Fibroblast of skin of scalp (primary cell): ENCODE measurements at places on chromosomes 1 and 21.

- no peak for DNase-seq
Measured at GRCh38 chr1:212600071-212600915, 8.3 kb upstream of the ATF3 start.

DNA sequence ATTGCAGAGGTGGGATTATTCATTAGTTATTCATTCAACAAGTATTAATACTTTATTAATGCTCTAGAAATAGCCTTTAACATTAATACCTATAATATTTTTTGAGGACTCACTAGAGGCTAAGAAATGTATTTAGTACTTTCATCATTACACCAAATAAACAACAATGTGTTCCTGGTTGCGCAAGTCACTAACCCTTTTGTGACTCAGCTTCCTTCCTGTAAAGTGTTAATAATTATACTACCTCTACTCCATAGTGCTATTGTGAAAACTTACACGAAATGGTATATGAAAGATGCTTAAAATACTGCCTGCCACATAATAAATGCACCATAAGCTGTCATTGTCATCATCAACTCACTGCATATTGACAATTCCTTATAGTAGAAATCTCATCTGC is 431.0 kb downstream of the DPYD start:
- DNase-seq = peak; percentile 8

DNA sequence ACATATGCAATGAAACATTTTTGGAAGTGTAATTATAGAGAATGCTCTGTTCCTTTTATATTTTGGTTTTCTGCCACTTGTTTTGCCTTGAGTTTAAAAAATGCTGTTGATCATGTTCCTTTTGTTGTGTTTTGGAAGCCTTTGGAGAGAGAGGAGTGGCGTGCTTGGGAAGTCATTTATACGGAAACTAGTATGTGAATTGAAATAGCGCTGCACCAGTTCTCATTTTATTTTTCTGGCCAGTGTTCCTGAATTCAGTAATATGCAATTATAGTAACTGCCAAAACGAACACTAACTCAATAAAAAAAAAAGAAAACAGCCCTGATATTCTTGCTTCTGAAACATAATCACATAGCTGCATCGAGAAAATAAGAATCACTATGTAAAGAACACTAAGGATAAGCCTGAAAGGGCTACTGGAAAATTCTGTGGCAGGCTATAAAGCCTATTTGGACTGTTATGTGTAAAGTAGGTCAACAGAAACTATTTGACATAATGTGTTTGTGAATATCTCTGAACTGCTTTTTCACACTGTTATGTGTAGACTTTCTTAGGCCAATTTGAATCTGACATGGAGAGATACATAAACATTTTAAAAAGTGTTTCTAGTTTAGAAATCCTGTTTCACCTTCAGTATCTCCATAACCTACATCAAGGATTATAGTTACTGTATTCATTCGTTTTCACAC is 742.0 kb downstream of the KCNT2 start:
- no peak for DNase-seq

DNA sequence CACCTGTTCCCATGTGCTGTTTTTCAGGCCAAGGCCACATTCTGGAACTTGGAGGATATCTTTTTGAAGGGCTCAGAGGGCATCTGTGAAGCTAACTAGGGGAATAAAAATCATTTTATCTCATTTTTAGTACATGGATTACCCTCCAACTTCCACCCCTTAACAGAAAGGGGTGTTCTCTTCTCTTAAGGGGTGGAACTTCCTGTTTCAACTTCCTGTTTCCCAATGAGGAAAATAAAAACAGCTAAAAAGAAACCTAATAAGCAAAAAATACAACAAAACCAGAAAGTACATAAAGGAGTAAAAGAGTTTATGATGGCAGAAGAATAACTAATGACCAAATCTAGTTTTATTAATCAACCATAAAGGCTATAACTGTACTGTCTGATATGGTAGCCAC is 24.8 kb upstream of the SLC22A15 start:
- DNase-seq = no peak

DNA sequence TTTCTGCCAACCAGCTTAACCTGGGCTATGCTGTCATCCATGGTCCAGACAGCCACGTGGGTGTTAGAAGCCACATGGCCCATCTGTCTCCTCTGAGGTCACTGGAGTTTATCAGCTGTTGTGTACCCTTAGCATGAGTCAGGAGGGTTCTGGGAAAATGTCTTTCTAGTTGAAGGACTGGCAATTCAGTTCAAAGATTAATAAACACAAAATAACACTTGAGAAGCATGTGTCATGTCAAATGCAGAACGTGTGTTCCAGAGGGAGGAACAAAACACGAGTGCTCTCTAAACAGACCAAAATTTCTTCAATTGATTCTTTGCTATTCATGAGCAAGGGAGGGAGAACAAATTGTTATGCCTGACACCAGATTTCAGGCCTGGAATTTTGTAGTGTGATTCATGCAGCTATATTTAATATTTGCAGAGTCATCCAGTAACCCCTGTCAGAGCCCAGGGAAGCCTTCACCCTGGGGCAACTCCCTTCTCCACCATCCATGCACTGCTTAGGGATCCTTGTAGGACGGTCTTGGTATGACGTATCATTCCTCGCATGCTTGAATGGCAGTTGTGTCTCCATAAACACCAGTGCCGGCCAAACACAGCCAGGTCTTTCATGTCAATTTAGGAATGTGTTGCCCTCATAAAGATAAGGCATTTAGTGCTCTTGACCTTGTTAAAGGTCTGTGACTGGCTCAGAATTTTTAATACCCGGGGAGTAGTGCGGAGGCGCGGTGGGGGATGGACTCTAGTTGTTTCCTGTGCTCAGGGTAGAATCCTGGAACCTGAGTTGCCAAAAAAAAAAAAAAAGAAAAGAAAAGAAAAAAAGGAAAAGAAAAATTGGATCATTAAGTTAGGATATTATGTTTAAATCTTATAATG is 27.7 kb upstream of the DYRK1A start:
- DNase-seq = peak; percentile 97

DNA sequence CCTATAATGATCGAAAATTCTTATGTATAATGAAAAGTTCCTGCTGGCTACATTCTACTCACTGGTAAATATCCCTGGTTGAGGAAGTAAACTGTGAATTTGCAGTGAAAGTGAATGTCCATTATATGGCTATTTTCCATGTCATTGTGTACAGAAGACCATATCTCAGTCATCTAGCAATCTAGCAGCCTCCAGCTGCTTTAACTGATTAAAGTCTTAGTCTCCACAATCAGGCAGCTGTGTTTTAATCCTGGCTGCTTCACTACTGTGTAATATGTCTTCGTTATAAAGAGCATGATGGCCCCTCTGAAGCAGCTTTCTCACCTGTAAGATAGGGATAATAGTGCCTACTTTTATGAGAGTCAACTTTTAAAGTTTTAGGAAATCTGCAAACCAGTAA is 11.4 kb downstream of the CLCA2 start:
- DNase-seq = no peak

DNA sequence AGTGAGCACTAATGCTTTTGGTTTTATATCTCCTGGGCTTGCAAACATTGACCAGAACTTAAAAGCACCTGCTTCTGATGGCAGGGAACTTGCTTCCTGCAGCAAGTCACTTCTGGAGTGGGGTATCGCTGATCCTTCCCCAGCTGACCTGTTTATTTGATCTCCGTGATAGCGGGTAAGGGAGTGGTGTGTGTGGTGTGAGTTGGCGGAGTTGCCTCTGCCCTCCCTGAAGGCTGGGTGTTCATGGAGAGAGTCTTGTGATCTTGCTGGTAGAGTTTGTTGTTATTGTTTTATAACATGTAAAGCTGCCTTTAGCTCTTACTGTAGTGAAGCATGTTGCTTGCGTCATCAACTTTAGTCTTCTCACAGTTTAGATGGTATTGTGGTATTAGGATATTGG is 3.9 kb downstream of the MFN2 start:
- DNase-seq = no peak

- no peak for DNase-seq
Measured at GRCh38 chr1:9633493-9633892, 18.0 kb upstream of the PIK3CD start.

DNA sequence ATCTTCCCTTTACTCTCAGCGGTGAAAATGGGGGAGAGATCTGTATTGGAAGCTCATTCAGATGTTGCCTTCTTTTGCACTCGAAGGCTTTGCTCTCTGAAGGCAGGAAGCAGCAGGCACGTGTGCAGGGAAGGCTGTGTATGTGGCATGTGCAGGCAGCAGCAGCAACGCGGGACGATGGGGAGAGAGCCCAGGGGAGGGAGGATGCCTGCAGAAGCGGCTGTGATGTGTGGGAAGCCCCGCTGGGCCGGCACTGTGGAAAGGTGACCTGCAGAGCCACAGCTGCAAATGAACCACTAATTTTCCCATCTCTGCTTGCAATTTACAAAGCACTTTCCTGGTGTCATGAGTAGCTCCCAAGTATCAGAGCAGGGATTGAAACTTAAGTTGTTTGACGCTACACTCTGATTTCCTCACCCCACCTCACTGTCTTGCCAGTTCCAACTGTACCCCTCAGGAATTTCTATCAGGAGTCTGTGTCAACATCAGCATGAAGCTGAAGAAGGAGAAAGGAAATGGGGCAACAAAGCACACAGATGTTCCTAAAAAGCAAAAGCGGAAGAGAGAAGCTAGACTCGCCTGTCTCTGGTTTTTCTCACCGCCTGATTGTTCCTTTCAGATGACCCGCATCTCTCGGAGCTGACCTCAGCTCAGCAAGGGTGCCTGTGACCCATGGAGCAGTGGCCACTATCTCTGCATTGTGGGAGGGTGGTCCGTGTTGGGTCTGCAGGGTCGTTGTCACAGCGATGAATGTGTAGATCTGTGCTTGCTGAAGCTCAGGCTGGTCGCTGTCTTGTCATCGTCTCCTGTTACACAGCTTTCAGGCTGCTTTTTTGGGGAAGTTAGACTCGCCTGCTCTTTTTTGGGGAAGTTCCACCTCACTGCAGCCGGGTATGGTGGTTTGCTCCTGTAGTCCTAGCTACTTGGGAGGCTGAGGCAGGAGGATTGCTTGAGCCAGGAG is 156.1 kb downstream of the KIF26B start:
- peak; percentile 37 for DNase-seq

- DNase-seq = no peak
Measured at GRCh38 chr1:40746344-40747090, 37.1 kb upstream of the KCNQ4 start.

- DNase-seq = no peak
Measured at GRCh38 chr1:62178372-62178771, 16.3 kb upstream of the L1TD1 start.

- DNase-seq = no peak
Measured at GRCh38 chr1:177686933-177687332, 282.9 kb downstream of the SEC16B start.

- DNase-seq = peak; percentile 52
Measured at GRCh38 chr1:171218661-171219060, 29.6 kb upstream of the FMO1 start.

GRCh38 chr21:38498057-38498833 is at the start of gene ERG:
TSS of gene ERG (minus strand) at chr21:38498477. CDS start at chr21:38498380, 97 bp downstream.
- DNase-seq = no peak

DNA sequence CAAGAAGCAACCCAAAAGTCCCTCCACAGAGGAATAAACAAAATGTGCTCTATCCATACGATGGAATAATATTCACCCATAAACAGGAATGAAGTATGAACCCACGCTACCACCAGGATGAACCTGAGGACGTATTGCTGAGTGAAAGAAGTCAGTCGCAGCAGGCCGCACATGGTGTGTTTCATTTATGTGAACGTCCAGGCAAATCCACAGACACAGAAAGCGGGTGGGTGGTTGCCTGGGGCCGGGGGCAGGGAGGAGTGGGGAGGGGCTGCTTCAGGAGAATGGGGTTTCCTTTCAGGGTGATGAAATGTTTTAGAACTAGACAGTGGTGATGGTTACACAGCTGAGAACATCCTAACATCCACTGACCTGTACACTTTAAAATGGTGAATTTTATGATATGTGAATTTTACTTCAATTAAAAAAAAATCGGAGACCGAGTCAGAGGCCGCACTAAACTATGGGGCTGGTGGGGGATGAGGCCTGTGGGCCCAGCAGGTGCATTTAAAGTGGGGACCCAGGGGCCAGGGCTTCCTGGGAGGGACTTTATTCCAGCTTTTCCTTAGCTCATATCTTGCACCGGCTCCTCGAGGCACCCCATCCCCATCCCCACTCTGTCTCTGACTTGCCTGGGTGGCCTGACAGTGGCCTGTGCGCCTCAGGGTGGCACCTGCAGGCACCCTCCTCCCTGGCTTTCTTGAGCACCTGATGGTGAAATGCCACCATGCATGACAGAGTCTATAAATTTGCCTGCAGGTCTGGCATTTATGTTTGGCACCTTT is 392.6 kb upstream of the VAMP3 start:
- no peak for DNase-seq

GRCh38 chr21:45199201-45199600 is 88.5 kb downstream of the POFUT2 start:
- no peak for DNase-seq

DNA sequence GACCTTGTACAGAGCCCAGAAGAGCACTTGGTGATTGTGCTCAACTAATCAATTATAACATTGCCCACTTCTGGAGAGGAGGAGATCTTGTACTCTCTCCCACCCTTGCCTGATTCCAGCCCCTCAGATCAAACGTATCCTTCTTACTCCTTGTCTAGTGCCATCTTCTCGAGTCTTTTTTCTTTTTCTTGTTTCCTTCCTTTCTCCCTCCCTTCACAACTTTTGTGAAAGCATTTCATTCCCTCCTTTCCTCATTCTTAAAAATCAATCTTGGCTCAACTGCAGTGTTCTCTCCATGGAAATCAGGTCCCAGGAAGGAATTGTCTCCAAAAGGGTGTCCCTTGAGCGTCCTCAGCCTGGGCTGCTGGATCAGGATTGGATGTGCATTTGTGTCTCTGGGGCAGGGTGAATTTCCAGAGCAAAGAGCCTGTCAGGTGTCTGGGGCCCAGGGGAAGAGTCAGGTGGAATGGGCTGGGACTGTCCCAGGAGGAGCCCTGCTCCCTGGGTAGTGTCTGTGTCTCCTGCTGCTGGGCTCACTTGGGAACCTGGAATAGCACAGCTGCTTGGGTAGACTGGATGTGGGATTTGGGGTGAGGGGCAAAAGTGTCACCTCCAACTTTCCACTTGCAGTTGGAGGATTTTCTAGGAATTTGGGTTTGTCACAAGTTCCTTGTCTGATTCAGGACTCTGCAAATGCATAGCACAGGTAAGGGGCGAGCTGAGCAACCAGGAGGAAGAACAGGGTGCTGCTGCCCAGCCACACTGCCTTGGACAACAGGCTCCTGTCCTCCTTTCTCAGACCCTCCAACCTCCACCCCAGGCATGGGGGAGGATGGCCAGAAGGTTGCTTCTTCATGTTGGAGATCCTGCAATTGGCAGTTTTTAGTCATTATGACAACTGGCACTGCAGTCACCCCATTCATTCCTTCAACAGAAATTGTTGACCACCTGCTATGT is 3.3 kb downstream of the SOX13 start:
- no peak for DNase-seq
